Osteocyte (in vitro differentiated cells): ENCODE measurements at places on chromosomes 1 and 21. TPM values are rescaled to one million over a fixed set of nuclear protein-coding genes. Genes with fewer than 3 reads are reported as not detected.

DNA sequence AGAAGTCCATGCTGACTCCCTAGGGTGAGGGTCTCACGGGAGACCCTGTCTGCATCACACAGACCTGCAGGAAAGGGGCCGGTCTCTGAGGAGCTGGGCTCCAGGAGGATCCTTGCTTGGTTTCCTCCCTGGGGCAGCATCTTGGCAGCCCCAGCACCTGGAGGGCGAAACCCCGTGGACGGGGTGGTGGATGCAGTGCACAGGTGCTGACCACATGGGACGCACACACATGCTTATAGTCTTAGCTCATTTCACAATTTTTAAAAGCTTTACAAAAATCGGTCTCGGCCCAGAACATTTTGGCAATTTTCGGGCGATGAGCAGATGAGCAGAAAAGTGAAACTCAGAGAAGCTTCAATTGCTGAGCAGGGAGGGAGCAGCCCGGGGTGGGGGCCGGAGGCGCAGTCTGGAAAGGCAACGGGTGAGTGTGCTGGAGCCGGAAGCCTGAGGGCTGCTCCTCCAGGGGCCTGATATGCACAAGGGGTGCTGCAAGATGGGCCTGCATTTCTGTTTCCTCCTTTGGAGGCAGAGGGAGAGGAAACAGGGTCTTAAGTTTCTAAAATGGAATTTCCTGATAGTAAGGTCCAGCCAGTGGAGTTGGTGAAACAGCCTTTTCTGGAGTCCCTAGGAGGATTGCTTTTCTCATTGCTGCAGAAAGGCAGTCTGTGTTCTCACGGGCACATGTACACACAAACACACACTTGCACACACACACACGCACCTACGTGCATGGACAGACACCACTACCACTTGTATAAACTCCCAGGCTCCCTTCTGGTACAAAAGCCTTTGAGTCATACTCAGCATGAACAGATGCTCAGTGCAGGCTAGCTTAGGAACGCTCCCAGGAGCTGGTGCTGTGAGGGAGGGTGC lies 60.6 kb downstream of the SCCPDH start:
- no peak for DNase-seq

DNA sequence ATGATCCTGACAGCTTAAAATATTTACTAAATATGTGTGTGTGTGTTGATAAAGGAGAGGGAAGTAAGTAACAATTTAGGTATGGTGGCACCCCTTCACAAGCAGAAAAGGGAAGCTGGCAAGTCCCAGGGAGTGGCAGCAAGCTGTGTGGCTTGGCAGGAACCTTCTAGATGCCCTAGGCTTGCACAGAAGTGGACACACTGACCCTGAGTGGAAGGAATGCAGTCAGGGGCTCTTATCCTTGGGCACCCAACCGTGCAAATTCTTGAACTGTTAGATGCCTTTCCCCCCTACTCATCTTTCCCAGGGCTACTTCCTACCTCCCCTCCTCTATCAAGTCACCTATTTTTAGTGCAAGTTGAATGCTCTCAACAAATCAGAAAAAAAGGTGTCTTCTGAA lies 18.9 kb downstream of the ACP6 start:
- DNase-seq: no peak

GRCh38 chr1:175713381-175713780 lies 30.0 kb downstream of the TNR start:
- no peak for DNase-seq

DNA sequence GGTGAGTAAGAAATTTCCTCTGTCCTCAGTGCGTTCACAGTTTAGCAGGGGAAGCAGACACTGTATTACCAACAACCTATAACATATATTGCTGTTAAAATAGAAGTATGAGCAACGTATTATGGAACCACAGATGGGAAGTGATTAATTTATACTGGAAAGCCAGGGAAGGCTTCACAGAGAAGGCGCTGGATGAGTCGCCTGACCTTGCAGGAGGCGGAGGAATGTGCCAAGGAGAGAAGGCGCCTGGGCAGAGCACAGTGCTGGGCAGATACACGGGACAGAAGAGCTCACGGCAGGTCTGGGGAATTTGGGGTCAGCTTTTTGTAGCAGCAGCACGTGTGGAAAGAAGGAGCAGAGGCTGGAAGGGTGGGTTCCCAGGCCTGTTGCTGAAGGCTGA lies 116.3 kb downstream of the DHRS3 start:
- DNase-seq: no peak

GRCh38 chr1:22754106-22754768 lies 43.6 kb downstream of the EPHB2 start:
- DNase-seq: no peak

DNA sequence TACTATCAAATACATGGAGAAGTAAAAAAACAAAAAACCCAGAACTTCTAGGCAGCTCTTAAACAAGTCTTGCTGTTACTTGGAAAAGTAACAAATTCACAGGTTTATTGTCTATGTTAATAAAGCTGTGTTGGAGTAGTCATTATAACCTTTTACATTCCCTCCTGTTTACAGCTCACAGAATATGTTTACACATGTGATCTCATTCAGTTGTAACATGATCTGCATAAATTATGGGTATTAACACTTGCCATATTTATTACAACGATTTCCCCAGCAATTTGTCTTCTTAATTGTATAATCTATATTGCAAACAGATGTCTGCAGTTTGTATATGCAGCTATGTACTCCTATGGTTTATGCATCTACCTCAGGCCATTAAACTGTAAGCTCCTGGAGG lies 28.6 kb downstream of the ERG start:
- DNase-seq: no peak

- no peak for DNase-seq
Observed at GRCh38 chr1:210384625-210385024, 55.9 kb downstream of the HHAT start.

- DNase-seq: no peak
Observed at GRCh38 chr1:32448773-32449456, 16.0 kb upstream of the ZBTB8B start.

Gene HSPA13
- total RNA-seq: 54.2 and 59.1 TPM in 2 replicates

Gene IL23R
- total RNA-seq: not detected in 2 replicates

Gene FBXO2
- total RNA-seq: 1.4 and 2.0 TPM in 2 replicates

Gene FCGR1A
- not detected in 2 replicates for total RNA-seq
